ENCODE measurements at places on chromosomes 6 and 20. TPM values are rescaled to one million over a fixed set of nuclear protein-coding genes. Genes with fewer than 3 reads are reported as not detected.

DNA sequence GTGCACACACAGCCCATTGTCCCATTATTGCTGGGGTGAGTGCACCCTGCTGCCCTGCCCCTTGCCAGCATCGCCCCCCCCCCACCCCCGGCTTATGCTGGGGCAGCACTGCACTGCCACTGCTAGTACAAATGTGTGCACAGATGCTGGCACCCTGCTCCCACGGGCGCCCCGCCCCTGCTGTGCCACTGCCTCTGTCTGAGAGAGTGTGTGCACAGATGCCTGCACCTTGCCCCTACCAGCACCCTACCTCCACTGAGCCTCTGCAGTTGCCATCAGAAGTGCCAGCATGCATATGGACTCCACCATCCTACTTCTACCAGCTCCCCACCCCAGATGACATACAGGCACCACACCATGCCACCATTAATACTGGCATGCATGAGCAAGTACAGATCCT is 454.6 kb upstream of the KHDRBS2 start:
- DNase-seq: no peak

DNA sequence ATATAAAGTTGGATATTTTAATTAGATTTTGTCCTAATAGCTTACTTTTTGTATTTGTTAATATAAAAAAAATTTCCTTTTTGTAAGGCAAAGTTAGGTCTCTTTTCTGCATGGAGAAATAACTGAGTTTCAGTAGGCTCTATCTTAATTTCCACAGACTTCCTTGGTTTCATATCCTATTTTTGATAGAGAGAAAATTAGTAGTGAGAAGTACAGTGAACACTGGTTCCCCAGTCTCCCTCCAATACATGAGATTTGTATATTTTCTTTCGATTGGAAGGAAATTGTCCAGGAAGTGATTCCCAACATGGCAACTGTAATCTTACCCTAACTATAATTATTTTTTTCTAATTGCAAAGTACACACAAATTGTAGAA is 26.4 kb downstream of the TRIM27 start:
- DNase-seq: no peak

GRCh38 chr6:27667016-27667656 is 194.2 kb upstream of the ZNF184 start:
- no peak for DNase-seq

DNA sequence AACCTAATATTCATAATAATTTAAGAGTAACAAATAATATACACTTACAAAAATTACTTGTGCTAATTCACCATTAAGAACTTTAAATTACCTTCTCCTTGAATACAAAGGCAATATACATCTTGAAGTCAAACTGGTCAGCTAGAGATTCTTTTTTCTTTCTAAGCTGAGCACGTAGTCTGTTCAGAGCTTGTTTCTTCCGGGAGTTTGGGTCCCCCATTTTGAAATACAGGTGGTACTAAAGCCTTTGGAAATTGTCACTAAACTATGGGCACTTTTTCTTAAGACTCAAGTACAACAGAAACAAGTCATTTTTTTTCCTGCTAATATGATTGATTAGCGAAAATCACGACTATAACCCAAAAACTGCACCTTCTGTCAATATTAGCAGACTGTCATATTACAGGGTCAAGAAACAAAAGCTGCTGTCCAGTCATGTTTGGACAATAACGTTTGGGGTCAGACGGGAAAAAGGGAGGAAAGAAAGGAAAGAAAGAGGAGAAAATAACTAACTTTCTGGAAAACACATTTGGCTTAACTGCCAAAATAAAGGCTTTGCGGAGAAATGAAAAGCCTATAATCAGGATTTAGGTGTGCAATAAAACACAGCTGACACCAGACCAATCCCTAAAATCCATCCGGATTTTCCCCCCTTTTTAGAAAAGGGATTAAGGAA is 367 bp downstream of the C6orf62 start:
- DNase-seq: no peak

ESR1 gene
- total RNA-seq: 9.6 TPM

CST2 gene
- not detected for total RNA-seq
